Lower lobe of right lung (tissue), 2 donors: ENCODE measurements at places on chromosomes 5 and 9. TPM values are rescaled to one million over a fixed set of nuclear protein-coding genes. Genes with fewer than 3 reads are reported as not detected.

Gene CMBL
- 21.7 TPM for total RNA-seq

DNA sequence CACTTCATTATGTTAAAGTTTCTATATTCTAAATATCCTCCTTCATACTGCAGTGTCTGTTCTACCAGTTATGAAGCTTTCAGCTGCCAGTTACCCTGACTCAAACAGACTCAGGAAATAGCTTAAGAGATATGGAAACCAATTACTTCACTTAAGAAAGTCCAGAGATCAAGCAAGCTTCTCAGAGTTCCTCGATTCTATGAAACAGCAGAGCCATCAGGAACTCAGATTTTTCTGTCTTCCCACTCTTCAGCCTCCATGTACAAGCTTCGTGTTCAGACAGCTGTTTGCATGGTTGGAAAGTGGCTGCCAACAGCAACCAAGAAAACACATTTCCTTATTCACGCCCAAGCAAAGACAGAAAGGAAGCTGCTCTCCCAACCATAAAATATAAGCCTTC, 216.1 kb downstream of the ACTL7B start:
- no peak for DNase-seq

Gene SOX30
- total RNA-seq, result not detected

DNA sequence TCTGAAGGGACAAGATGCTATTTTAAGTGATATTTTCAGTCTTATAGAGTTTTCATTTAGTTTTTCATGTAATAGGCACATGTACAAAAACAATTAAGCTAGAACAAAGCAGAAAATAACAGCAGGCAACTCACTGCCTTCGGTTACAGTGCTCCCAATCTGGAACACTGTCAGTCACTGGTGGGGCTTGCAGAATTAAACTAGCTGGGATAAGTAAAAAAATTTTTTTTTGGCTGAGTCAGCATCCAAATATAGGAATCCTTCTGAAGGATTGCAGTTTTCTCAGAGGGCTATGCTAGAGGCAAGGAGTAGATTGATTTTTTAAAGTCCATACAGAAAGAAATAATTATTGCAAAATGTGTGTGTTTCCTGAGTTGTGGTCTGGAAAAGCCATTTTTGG, 250.2 kb upstream of the RFX3 start:
- DNase-seq, result no peak

DNA sequence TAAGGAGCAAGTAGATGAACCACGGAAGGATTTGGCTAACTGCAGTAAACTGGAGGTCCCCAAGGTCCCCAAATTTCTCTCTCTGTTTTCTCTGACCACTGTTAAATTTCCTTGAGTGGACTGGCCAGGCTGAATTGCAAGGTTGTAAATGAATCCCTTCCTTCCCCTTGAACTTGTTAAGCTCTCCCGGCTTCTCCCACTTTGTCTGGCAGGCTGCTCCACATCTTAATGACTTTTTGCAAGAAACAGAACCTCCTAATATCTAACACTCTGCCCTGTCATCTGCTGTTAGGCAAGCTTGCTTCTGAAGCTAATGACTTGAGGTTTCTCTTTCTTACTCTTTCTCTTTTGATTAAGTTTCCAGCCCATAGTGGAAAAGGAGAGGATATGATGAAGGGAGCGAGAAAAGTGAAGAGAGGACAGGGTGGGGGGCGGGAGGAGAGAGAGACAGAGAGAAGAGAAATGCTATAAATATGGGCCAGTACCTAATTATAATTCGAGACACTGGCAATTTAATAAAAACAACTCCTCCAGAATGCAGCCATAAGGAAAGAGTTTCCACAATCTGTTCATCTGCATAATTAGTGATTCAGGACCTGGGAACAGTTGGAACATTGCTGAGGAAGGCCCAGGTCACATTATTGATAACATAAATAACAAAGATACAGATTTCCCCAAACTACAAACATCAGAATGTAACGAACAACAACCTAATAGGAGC, 437.3 kb upstream of the MPDZ start:
- no peak for DNase-seq

Gene PTPN3
- 13.4 TPM for total RNA-seq

Gene CARD6
- 24.3 TPM for total RNA-seq

GRCh38 chr5:142830241-142831008, 60.2 kb downstream of the ARHGAP26 start:
- no peak for DNase-seq

Gene CCDC152
- total RNA-seq, result 1.3 TPM

Gene LTC4S
- 20.1 TPM for total RNA-seq

DNA sequence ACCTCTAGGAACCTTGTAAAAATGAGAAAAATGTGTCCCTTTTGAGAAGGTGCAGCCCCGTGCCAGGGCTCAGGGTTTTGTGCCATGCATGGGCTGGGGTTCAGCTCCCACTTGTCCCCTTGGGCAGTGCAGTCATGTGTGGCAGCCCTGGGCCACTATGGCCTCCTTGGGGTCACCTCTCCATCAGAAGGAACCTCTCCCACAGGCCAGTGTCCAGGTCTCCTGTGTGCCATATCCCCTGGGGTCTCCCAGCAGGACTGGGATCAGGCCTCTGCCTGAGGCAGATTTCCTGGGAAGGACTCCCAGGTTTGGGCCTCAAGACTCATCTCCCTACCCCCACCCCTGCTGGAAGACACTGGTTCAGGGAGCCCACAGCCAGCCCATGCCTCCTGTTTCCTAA, 189.1 kb downstream of the PAX5 start:
- no peak for DNase-seq

Gene PRLR
- 3.2 TPM for total RNA-seq

- no peak for DNase-seq
Observed at GRCh38 chr9:127880143-127880542, 2.7 kb upstream of the AK1 start.

DNA sequence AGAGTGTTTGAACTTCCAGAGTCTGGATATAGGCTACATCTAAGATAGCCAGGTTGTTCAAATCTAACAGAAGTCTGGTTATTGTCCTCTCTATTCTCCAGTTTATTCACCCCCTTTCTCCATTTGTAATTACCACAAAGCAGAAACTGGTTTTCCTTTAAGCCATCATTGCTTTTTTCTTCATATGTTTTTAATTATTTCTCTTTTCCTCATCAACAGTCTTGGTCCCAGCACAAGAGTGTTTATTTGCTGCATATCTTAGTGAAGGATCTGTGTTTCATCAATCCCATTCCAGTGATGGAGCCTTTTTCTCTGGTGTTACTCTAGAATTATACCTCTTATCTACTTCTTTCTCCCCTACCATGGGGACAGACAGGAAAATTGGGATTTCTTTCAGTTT, 142.2 kb downstream of the CAMK4 start:
- DNase-seq, result no peak

GRCh38 chr5:74016373-74016772, 390.4 kb downstream of the ARHGEF28 start:
- DNase-seq, result no peak
